ENCODE measurements at places on chromosomes 1 and 21.

GRCh38 chr1:241688940-241689368 lies 36.9 kb downstream of the WDR64 start:
- DNase-seq: peak; percentile 3

DNA sequence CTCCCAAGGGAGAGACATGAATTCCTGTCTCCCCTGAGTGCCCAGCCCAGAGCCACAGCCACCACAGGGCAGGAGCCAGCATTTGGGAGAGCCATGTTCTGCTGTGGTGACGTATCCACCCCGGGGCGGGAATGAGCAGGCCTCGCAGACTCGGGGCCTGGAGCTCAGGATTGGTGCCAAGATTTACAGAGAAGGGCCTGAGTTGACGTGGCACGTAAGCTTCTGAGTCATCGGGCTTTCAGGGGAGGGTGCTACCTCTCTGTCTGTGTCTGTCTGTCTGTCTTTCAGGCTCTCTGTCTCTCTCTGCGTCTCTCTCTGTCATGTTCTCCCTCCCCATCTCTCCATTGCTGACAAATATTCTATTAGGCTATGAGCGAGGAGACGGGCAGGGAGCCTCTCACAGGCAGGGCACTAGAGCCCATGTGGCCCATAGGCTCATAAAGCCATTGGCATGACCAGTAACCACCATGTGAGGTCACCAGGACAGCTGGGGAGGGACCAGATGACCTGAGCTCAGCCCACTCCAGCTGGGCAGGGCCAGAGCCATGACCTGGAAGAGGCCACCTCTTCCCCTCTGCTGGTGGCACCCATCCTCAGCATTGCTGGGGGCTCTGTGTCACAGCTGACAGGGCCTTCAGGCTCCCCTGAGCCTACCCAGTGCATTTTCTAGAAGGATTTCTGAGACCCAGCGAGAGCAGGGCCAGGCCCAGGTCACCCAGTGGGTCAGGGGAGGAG lies 300.0 kb upstream of the VAMP3 start:
- no peak for DNase-seq

- DNase-seq: peak; percentile 57
Measured at GRCh38 chr1:119882132-119883049, 13.9 kb downstream of the ADAM30 start.

DNA sequence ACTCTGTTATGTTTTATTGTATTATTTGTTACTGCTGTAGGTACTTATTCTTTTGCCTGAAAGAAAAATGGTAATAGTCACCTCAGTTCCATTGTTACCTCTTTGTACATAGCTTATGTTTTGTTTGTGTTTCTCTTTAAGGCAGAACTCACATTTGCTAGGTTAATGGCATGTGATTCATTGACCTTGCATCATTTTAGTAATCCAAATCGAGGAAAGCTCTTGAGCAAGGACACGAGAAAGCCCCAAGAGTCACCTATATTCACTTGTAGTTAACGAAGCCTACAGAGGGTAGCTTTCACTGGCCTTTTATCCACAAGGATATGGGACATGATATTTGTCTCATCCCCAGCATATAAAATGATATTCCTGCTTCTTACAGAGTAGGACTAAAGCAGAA lies 1765.2 kb downstream of the NCAM2 start:
- no peak for DNase-seq

All from suppressor macrophage treated with lipopolysaccharide for 4 hours (primary cell).